IPS-NIHi11 (cell line): ENCODE measurements at places on chromosomes 6 and 20.

- DNase-seq = peak; percentile 22
Measured at GRCh38 chr6:122717350-122717749, 62.2 kb upstream of the FABP7 start.

GRCh38 chr20:9495701-9496100 is 18.7 kb upstream of the LAMP5 start:
- DNase-seq = no peak

DNA sequence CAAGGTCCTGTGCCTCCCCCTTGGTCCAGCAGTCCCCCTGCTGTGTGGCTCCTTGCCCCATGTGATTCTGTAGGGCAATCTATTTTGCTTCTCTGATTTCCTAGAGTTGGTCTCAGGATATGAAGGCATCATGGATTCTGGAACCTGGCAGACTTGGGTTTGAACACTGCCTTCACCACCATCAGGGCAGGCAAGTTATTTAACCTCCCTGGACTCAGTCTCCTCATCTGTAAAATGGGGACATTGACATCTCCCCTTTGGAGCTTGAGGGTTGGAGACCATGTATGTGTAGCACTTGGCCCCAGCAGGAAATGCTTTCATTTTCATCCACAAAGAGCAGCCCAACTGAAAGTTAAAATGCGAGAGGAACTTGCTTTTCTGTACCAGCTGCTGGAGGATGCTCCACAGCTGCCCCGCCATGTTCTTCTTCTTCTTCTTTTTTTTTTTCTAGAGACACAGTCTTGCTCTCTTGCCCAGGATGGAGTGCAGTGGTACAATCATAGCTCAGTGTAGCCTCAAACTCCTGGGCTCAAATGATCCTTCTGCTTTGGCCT is 6.7 kb downstream of the TOX2 start:
- no peak for DNase-seq

- DNase-seq = no peak
Measured at GRCh38 chr20:33278700-33279099, 4.3 kb upstream of the BPIFB1 start.

DNA sequence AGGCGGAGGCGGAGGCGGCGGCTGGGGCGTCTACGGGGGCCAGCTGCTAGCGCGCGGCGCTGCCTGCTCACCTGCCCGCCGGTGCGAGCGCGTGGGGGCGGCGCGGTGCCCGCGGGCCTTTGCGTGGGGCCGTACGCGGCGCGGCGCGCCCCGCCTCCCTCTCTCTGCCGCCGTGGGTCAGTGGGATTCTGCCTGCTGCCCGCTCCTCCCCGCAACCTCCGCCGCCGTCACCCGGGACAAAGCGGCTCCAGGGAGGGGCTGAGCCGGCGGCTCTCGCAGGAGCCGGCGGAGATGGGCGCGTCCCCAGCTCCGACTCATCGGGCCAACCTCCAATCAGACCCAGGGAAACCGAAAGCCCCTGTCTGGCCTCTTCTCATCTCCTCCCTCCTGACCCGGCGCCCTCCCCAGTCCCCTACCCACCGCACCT is at the start of gene RCAN2:
Gene RCAN2 (minus strand): TSS at position 249 of the 427 bp plus-strand sequence.
- DNase-seq = peak; percentile 88

DNA sequence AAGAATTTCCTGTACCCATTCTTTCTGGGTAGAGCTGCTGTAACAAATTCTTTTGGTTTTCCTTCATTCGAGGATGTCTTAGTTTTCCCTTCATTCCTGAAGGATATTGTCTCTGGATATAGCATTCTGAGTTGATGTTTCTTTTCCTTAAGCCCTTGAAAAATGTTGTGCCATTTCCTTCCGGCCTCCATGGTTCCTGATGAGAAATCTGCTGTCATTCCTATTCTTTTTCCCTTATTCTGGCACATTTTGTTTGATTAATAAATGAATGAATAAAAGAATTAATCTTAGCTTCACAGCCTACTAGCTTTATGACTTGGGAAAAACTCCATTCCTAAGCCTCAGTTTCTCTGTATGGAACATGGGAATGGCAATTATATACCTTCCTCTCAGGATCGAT is 173.1 kb downstream of the EYA2 start:
- no peak for DNase-seq

GRCh38 chr20:19937651-19938420 is 79.3 kb upstream of the NAA20 start:
- DNase-seq = no peak

DNA sequence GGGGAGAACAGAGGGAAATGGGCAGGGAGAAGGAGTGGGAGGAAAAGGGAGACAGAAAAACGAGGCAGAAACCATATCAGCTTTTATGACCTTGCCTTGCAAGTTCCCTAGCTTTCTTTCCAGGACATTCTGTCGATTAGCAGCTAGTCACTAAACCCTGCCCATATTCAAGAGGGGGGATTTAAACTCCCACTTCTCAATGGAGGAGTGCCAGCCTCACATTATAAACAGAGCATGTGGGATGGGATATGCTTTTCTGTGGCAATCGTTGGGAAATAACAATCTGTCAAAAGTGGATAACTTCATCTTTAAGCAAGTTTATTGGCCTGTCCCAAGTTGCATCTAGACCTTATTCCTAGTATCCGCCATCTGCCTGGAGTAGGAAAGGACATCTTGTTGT is 57.0 kb upstream of the TMEM170B start:
- no peak for DNase-seq

- no peak for DNase-seq
Measured at GRCh38 chr6:130115036-130115435, 96.7 kb downstream of the L3MBTL3 start.

DNA sequence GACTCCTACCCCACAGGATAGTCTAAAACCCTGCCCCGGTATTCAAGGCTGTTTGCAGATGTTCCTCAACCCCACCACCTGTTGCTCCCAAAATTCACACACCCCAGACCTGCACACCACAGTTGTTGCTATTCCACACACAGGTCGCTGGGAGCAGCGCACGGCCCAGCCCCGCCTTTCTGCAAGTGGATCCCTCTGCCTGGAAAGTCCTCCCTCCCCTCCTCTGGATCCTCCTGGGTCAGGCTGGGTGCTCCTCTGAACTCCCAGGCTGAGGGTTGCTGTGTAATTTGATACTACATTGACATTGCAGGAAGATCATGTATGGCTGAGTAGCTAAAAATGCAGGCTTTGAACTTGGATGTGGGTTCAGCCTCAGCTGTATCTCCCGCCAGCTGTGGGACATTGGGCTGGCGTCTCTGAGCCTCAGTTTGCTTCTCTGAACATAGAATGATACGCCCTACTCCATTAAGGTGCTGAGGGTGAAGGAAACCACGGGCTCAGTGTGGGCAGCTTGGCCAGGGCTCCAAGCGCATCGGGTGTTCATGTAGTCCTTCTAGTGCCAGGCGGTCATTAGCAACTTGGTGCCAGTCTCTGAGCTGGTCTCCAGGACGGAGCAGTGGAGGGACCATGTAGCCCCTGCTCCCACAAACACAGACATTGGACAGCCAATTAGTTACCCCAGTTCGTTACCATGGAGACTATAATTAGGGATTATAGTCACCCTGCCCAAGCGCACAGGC is 13.9 kb upstream of the CCN5 start:
- DNase-seq = peak; percentile 69

DNA sequence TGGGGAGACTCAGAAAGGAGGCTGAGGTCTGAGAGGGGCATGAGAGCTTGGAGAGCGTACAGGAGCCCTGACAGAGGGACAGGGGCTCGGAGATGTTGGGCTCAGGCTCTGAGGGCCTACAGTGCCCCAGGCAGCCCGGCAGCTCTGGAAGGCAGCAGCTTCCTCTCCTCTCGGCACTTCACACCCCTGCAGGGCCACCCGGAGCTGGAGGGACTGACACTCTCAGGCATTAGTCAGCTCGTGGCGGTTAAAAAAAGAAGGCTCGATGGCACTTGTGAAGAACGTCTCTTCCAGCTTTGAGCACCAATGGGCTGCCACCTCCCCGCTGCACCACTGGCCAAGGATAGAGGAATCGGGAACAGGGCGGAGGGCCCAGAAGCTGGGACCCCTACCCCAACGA is 62.6 kb upstream of the SIRPA start:
- no peak for DNase-seq

- DNase-seq = no peak
Measured at GRCh38 chr20:61317966-61318530, 66.0 kb downstream of the CDH4 start.

DNA sequence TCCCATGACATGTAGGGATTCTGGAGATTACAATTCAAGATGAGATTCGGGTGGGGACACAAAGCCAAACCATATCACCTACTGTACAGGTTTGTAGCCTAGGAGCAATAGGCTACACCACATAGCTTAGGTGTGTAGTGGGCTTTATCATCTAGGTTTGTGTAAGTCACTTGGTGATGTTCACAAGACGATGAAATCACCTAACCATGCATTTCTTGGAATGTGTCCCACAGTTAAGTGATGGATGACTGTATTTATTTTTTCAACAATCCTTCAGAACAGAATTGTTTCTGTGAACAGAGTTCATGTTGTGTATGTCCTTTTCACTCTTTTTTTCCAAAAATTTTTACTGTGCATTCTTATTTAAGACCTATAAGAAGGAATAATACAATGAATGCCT is 76.1 kb downstream of the DTD1 start:
- no peak for DNase-seq

GRCh38 chr20:41134362-41135186 is 2.8 kb upstream of the PLCG1 start:
- DNase-seq = no peak

GRCh38 chr6:3784885-3785744 is 33.6 kb upstream of the PXDC1 start:
- DNase-seq = no peak

GRCh38 chr6:5464099-5464885 is 203.0 kb downstream of the FARS2 start:
- no peak for DNase-seq

DNA sequence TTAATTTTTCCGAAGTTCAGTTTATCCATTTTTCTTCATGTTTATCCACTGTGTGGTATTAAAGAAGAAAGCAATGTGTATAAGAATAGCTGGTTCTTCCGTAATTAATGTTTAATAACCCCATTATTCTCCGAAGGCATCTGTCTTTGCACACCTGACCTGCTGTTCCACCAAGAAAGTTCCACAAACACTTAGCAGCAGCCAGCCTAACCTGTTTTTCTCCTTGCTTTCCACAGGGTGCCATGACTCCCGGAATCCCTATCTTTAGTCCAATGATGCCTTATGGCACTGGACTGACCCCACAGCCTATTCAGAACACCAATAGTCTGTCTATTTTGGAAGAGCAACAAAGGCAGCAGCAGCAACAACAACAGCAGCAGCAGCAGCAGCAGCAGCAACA is 7.4 kb downstream of the TBP start:
- DNase-seq = no peak
